ENCODE measurements at places on chromosomes 3 and 15.

- DNase-seq: no peak
Measured at GRCh38 chr3:61141697-61142096, 109.6 kb downstream of the FHIT start.

- DNase-seq: no peak
Measured at GRCh38 chr15:75583701-75584100, 4.6 kb upstream of the PTPN9 start.

GRCh38 chr15:100252779-100253417 lies 88.9 kb downstream of the ADAMTS17 start:
- DNase-seq: no peak

DNA sequence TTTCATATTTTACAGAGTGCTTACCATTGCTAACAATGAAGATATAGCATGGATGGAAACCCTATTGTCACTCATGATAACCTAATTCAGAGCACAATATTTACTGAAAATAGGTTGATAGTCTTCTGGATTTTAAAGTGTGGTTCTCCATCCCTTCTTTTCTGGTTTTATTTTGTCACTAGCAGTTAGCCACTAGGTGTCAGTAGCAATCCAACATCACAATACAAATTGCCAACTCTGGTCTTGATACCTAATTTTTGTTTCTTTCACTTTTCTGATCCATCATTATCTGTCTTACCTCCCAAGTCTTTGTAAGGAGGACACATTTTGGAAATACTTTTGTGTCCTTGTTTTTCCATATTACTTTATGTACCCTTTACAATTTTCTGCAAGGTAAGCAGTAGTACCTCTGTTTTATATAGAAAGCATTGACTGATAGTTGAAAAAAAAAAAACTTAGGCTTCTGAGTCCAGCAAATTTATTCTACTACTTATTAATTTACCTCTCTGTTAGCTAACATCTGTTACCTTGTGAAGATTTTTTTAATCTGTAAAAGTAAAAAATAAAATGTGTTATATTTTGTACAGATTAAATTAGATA lies 28.3 kb upstream of the CRYBG3 start:
- DNase-seq: peak; percentile 59

DNA sequence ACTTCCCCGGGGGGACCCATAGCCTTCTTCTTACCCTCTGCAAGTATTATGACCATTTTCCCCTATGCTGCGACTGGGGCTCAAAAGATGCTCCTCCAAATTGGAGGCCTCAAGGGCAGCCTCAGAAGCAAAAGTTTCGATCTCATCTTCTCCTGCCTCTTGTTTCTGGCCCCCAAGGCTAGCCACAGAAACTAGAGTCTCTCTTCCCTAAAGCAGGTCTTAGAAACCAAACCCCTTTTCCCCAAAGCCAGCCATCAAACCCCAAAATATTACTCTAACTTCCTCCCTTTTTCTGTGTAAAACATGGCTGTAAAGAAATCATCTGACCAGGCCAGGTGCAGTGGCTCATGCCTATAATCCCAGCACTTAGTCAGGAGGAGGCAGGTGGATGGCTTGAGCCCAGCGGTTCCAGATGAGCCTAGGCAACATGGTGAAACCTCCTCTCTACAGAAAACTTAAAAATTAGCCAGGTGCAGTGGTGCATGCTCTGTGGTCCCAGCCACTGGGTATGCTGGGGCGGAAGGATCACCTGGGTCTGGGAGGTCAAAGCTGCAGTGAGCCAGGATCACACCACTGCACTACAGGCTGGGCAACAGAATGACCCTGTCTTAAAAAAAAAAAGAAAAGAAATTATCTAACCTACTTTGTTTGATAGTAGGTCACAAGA lies 36.7 kb upstream of the MFGE8 start:
- no peak for DNase-seq

- no peak for DNase-seq
Measured at GRCh38 chr15:25715536-25716413, 147.4 kb downstream of the ATP10A start.

- DNase-seq: no peak
Measured at GRCh38 chr3:117234331-117234730, 524.8 kb downstream of the TUSC7 start.

- DNase-seq: no peak
Measured at GRCh38 chr3:188232656-188233055, 78.7 kb downstream of the LPP start.

GRCh38 chr15:98872774-98873173 lies 134.8 kb downstream of the PGPEP1L start:
- DNase-seq: no peak

- DNase-seq: no peak
Measured at GRCh38 chr3:124814620-124815421, 72.3 kb downstream of the ITGB5 start.

- no peak for DNase-seq
Measured at GRCh38 chr3:193840111-193840641, 247.2 kb downstream of the OPA1 start.
